ENCODE measurements at places on chromosomes 12 and 14.

DNA sequence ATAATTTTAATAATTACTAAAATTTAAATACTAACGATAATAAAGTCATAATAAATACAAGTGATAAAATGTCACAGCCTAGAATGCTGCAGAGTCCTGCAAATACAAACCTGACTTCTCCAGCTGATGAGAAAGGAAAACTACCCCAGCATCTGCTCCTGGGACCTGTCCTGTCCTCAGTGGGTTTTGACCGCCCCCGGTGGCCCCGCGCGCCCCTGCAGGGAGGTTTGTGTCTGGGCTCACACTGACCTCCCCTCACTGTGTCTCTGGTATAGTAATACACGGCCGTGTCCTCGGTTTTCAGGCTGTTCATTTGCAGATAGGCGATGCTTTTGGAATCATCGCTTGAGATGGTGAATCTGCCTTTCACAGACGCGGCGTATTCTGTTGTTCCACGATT is 1139.4 kb downstream of the TMEM121 start:
- DNase-seq = no peak

DNA sequence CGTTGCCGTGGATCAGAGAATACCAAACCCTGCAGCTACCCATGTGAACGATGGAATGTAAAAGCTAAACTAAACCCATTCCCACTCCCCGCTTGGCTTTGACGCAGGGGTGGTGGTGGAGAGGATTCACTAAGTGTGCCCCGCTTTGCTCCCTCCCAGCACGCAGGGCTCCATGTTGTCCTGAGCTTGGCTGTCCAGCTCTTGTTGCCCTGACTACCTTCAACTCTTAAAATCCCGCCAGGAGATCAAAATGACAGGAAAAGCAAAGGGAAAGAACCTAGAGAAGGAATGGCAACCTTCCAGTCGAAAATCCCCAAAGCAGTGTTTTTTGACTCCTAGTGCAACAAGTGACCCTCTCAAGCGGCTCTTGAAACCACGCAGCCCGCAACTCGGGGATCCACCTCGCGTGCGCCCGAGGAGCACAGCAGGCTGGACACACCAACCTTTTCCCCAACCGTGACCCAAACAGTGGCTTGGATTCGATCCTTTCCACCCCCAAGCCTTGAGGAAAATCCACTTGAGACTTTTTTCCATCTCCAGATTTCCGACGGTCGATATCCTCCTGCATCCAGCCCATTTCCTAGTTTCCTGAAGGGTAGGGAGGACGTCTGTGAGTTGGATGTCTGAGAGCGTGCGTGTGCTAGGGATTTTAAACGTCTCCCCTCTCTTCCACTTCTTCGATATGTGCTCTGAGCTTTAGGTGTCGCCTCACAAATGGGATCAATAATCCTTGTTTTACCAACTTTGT is 1.4 kb downstream of the SYT10 start:
- no peak for DNase-seq

- DNase-seq = no peak
Observed at GRCh38 chr12:62882140-62882539, 52.8 kb downstream of the PPM1H start.

- no peak for DNase-seq
Observed at GRCh38 chr12:79322905-79323304, 367.9 kb downstream of the PAWR start.

- DNase-seq = peak; percentile 77
Observed at GRCh38 chr14:102778338-102779083, 1.3 kb downstream of the TRAF3 start.

GRCh38 chr12:66066929-66067523 is 63.5 kb downstream of the LLPH start:
- no peak for DNase-seq

GRCh38 chr12:102939670-102940222 is 17.7 kb upstream of the ASCL1 start:
- peak; percentile 24 for DNase-seq

GRCh38 chr12:25705261-25705660 is 152.2 kb upstream of the LMNTD1 start:
- DNase-seq = no peak

- peak; percentile 71 for DNase-seq
Observed at GRCh38 chr12:100348657-100349454, 8.0 kb upstream of the SLC17A8 start.

- no peak for DNase-seq
Observed at GRCh38 chr14:96452684-96453083, 49.5 kb upstream of the PAPOLA start.

- DNase-seq = no peak
Observed at GRCh38 chr12:30450872-30451271, 244.8 kb downstream of the IPO8 start.

GRCh38 chr12:92987846-92988621 is 58.9 kb upstream of the EEA1 start:
- no peak for DNase-seq

- DNase-seq = peak; percentile 69
Observed at GRCh38 chr14:99945732-99946651, 119.2 kb upstream of the EVL start.

- DNase-seq = no peak
Observed at GRCh38 chr14:32509632-32510187, 180.6 kb downstream of the AKAP6 start.

DNA sequence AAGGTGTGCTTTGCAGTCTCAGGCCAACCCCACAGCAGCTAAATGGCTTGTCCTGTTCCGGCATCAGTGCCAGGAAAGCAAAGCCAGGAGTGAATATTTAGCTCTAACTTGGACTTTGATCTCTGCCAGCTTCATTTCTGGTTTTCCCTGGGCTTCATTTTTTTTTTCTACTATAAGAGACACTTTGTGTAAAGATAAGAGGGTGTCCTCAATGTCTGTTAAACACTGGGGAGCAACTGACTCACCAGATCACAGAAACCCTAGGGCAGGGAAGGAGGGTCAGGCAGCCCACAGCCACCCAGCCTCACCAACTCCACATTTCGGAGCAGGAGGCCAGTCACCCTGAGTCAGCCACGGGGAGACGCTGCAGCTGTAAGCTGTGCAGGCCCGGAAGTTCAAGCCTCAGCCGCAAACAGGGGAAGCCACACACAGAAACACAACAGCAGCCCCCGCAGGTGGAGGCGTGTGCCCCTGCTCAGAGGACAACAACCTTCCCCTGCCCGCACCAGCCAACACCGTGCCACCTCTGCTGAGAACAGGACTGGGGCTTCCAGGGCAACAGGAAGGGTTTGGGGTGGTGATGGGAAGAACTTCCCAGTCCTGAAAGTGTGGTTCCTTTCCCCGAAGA is 6.3 kb downstream of the TNFRSF1A start:
- DNase-seq = no peak

DNA sequence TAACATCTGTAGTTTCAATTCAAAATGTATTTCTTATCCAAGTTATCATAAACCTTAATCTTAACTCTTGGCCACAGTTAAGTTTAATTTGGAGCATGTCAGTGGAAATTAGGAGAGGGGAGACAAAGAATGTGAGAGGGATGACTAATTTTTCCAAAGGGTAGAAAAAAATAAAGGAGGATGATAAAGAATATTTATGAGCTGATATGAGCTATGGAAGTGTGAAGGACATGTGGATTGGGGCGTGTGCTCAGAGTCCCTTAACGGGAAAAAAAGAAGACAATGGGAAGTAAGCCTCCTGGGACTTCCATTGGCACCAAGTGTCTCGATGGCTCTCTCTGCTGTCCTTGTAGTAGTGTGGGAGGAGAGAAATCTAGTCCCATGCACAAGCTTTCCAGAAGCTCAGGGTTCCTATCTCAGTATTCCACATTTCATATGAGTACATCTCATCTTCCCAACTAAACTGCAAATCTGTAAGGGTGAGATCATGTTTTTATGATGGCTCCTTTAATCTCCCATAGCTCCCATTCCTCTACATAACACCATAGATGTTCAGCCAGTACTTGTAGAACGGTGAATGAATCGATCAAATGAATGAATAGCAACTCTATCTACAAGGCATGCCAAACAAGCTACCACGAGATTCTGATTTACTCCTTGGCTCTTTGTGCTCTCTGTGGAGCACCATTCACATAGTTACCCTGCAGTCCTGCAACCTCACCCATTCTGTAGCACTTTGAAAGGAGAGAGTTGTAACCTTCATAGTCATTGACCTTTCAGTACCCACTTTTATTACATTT is 27.4 kb downstream of the BCL2L14 start:
- DNase-seq = no peak

DNA sequence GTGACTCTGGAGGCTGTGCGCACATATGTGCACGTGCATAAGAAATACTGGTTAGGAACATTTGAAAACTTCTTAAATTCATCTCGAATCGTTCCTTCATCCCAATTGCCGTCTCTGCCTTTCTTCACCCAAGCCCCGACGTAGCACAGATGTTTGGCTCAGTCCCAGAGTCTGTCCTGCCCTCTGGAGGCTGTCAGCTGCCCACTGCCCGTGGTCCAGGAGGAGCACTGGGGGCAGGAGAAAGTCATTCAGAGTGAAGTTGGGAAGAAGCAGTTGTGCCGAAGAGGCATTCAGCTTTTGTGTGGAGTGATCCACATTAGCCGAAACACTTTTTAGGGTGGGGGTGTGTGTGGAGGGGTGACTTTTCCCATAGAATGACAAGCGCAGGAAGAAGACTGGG is 124.9 kb downstream of the TSPAN9 start:
- DNase-seq = no peak

DNA sequence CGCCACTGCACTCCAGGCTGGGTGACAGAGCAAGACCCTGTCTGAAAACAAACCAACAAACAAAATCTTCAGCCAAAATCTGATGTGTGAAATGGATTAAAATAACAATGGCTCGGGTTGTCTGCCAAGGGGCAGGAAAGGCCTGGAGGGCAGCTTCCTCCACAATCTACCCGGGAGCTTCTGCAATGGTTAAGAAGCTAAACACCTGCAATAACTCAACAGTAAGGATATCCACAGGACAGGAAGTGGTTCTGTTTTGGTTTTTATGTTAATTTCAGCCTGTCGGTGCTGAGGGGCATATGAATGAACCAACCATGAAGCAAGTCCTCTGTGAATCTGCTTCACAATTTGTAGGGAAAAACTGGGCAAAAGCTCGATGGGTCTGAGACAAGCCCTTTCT is 34.4 kb downstream of the RAD52 start:
- DNase-seq = no peak

DNA sequence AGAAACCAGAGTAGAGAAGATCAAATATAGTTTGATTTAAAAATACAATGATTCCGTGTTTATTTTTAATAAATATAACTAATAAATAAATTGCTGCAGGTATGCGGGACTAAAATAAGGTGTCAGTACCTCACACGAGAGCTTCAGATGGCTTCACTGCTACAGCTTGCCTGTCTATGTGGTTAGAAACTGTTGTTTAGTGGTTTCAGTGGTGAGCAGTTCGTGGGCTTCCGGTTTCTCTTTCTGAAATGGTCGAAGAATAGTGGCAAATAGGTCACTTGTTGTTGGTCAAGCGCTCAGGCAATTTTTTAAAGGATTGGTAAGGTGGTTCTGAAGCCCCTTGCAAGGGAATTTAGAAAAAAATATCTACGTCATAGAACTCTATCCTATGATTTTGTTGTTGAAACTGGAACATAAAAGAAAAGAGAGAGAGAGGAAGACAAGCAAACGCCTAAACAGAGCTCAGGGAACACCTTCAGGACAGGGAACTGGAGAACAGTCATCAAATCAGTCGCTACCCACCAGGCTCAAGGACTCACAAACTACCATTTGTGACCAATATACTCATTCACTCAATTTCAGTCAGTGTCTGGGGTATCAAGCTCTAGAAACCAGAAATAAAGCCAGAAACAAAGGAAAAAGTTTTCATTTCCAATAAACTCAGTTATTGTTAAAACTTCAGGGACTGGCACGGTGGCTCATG is 31.3 kb downstream of the GABARAPL1 start:
- no peak for DNase-seq

- peak; percentile 83 for DNase-seq
Observed at GRCh38 chr12:69007101-69007854, 74.3 kb upstream of the CPM start.

DNA sequence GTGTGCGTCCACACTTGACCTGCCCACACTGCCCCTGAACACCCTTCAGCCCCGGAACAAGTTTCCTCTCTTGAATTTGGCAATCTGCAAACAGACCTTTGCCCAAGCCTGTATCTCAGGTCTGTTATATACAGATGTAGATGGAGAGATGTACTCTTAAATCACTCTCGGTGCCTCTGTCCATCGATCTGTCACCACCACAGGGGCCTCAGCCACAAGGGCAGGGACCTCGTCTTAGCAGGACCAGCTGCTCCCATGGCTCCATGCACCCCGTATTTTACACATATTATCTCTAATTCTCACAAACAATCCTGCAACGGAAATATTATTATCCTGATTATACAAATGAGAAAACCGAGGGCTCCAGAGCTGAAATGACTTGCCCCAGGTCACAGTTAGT is 313.4 kb downstream of the BCL11B start:
- no peak for DNase-seq

GRCh38 chr12:6950401-6950801 is 755 bp upstream of the PTPN6 start:
- DNase-seq = no peak

DNA sequence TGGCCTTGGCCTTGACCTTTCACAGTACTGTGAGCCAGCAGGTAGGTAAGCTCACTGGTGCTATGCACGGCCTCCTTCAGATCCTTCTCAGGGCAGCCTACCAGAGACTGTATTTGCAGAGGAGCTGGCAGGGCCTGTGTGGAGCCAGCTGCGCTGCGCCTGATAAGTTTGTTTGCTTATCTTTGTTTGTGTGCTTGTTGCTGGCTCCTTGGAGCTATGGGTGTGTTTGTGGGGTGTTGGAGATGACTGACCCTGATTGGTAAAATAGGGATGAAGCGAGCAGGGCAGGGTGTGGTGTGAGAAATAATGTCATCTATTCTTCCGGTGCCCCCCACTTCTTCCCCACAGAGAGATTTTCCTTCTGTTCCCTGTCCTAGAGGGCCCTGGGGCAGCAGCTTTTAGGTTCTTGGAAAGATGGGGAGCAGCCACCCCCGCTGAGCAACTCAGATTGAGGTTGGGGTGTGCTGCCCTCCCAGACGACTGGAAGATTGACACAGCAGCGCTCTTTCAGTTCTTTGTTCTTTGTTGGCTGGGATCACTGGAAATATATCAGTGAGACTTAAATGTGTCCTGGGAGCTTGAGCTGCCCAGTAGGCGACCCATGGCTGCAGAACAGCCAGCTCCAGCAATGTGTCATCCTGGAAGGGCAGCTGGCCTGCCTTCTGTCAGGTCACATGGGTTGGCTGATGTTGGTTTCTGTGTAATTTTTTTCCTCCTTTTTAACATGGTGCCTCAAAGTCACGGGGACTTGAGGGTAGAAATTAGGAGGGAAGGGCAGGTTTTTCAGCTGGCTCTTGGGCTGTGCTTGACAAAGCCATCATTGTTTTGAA is 19.6 kb downstream of the MLXIP start:
- DNase-seq = peak; percentile 60

GRCh38 chr12:116366824-116367223 is 89.3 kb upstream of the MED13L start:
- no peak for DNase-seq

DNA sequence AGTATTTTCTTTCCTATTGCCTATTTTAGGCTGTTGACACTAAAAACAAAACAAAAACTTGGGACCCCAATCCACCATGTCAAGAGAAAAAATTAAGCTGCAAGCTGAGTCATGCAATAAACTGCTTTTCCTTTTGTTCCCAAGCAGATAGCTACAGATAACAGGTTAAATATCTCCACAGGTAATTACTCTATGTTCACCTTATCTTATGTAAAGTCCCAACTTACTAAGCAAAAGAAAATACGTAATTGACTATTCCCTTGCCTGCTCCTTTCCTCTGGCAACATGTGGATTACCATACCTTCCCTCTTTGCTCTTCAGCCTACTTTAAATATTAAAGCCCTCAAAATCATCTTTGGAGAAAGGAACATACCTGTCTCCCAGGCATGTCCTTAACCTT is 19.2 kb upstream of the COX16 start:
- DNase-seq = no peak
